Choroid plexus epithelial cell (primary cell): ENCODE measurements at places on chromosomes 6 and 20.

DNA sequence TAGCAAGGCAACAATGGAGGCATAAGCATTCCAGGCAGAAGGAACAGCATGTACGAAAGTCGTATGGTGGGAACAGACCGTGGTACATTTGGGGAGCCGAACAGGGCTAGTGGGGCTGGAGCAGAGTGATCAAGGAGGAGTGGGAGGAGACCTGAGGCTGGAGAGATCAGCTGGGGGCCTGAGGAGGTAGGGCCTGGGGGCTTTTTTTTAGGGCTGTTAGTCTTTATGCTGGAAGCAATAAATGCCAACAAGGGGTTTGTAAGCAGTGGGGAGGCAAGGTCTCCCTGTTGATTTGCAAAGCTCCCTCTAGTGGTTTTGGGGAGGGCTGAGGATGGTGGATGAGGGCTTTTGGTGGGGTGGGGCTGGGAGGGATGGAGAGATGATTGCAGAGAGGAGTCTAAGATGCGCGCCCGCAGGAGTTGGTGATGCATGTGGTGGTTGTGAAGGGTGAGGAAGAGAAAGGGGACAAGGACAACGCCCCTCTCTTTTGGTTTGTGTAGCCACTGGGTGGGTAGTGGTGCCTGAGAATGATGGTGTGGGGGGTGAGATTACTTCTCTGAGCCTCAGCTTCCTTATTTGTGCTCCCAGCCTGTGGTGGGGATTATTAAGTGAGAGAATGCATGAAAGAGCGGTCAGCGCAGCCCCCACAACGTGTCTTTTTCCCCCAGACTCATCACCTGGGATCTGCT is 74.1 kb upstream of the TOX2 start:
- DNase-seq = peak; percentile 41

- no peak for DNase-seq
Measured at GRCh38 chr6:114142258-114142657, 171.3 kb upstream of the HDAC2 start.

DNA sequence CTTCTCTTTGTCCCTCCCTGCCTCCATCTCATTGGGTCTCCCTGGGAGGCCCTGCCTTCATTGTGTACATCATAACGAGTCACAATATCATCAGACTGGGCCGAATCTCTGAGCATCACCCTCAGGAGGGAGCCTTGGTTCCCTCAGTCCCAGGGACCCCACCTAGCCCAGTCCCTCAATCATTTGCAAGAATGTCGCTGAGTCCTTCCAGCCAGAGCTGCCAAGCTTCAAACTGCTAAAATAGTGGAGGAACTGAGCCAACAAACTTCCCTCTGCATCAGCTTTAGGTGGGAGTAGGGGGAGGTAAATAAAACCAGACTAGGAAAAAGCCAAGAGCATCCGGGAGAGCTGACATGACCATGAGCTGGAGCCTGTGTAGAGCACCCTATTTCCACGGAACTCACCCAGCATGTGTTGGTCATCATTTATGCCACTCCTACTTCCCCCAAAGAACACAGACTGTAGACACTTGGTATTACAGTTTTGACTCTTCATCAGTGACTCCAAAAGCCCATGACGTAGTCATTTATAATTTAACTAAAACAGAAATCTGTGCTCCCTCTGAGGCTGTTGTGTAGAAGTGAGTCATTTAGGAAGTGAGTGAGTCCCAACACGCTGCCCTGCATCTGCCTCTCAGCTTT is 28.8 kb upstream of the IL17A start:
- DNase-seq = no peak

- DNase-seq = no peak
Measured at GRCh38 chr6:154499855-154500589, 10.5 kb downstream of the CNKSR3 start.

- no peak for DNase-seq
Measured at GRCh38 chr6:143141442-143141841, 80.8 kb downstream of the AIG1 start.

- DNase-seq = peak; percentile 82
Measured at GRCh38 chr6:37021356-37022129, 16.1 kb downstream of the FGD2 start.

DNA sequence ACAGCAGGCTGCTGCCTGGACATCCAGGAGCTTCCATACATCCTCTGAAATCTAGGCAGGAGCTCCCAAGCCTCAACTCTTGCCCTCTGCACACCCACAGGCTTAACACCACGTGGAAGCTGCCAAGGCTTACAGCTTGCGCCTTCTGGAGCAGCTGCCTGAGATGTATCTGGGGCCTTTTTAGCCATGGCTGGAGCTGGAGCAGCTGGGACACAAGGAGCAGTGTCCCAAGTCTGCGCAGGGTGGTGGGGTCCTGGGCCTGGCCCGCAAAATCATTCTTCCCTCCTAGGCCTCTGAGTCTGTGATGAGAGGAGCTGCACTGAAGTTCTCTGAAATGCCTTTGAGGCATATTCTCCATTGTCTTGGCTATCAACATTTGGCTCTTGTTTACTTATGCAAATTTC is 255.0 kb downstream of the DLL1 start:
- DNase-seq = no peak

GRCh38 chr6:131952886-131953509 is 1.8 kb upstream of the CCN2 start:
- DNase-seq = no peak

GRCh38 chr20:19045371-19045770 is 167.1 kb upstream of the SLC24A3 start:
- DNase-seq = no peak

GRCh38 chr20:53565254-53565653 is 28.4 kb downstream of the ZNF217 start:
- no peak for DNase-seq

GRCh38 chr6:116136933-116137340 is 11.0 kb upstream of the COL10A1 start:
- DNase-seq = peak; percentile 14

DNA sequence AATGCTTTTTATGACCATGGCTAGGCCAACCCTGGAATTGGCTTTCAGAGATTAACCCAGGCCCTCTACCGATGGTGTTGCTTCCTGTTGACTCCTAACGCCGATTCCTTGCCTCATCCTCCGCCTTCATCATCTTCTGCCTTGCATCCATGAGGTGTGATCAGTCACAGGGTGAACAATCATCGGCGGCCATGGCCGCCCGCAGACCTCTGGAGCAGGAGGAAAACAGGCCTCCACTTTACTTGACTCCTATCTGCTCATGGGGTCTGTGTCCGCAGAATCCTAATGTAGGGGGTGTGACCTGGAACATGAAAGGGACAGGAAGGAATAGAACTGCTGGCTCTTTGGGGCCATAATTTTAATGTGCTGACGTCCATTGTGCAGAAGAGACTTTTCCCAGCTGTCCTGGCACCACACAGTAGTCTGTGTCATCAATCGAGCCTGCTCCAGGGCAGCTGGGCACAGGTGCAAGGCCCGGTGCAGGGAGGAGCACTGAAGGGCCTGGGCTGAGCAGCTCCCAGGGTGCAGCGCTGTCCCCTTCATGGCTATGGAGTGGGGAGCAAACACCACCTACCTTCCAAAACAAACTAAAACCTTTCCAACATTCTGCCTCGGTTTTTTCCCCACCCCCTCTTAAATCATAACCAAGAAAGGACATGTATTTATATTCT is 8.0 kb downstream of the SLC22A3 start:
- DNase-seq = no peak

DNA sequence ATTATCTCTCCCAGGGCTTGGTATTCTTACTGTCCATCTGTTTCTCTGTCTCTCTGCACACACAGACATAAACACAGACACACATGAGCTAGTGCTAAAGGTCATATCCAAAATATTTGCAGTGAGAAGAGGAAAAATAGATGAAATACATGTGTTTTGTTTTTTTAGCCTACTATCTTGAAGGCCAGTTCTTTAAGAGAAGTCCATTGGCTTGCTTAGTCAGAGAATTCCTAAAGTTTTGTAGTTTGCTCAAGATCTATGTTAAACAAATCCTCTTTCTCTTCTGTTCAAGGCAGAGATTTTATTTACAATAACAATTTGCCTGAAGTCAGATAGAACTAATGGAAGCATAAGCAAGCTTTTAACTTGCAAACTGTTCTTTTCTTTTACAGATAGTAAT is 120.0 kb upstream of the AKIRIN2 start:
- peak; percentile 61 for DNase-seq

- no peak for DNase-seq
Measured at GRCh38 chr20:14685183-14685582, 347.8 kb upstream of the FLRT3 start.

DNA sequence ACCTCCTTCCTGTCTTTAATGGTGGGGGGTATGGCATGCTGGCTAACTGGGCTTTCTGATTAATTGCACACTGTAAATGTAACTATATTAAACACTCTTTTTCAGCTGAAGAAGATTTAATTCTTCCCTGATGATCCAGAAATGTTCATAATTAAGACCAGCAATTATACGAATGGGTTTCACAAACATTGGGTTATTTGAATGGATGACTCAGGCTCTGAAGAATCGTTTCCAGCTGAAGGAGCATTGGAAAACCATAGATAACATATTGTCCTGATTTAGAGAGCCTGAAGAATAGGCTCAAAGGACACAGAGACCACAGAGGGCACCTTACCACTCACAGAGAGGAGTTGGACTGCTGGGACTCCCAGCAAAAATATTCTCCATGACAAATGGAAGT is 130.7 kb upstream of the SSTR4 start:
- DNase-seq = no peak

DNA sequence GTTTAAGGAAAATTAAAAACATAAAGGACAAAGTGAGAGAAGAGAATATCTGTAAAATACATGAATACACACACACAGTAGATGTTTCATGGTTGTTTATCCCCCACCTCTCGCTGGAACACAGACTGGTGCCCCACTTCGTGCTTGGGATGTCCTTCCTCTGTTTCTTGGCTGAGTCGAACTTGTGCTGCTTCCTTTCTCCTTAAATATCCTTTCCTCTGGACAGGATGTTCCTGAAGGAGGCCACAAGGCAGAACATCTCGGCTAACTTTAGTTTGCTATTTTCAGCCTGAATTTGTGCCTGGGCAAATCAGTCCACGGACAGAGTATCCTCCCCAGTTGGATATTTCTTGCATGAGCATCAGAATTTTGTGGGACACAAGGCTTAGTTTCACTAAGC is 54.7 kb upstream of the ZMYND8 start:
- no peak for DNase-seq

GRCh38 chr6:26195924-26196845 is 109.0 kb downstream of the HFE start:
- DNase-seq = peak; percentile 26

- no peak for DNase-seq
Measured at GRCh38 chr6:152351742-152352141, 285.4 kb downstream of the SYNE1 start.

DNA sequence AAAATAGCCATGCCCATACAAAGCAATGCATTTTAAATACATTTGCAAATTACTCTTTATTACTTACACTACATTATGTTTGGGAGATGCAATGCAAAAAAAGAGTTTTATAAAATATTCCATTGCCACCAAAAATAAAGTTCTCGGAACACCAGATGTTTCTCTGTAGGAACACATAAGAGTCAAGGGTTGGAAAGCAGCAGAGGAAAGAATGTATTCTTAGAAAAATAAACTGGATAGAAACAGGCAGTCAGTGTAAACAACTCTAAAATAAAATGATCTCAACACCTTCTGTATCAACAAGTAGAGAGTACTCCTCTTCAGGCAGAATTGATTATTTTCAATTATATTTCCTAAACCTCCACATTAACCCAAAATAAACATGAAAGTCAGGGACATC is 28.1 kb downstream of the KIF13A start:
- DNase-seq = peak; percentile 52

DNA sequence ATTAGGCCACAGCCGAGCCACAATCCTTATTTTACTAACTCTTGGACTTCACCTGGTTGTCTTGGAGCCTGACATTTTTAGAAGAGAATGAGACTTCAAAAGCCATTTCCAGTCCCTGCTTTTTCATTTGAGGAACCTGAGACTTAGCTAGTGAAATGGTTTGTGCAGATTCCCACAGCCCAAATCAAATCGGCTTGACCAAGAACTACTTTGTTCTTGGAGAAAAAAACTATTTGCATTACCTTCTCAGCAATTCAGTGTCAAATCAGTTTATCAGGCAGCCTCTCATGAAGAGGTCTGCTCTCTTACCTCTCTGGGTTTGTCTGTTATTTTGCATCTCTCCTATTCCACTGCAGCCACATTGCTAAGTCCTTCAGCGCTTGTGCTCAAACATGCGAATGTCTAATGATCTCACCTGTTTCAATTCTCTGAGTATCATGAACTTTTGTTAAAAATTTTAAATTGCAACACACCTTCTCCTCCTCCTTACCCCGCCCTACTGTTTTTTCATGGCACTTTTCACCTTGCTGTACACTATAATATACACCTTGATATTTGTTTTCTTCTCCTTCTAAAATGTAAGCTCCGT is 573 bp upstream of the IFNGR1 start:
- no peak for DNase-seq

GRCh38 chr6:43203718-43204095 is 21.7 kb downstream of the CUL9 start:
- no peak for DNase-seq

GRCh38 chr6:108625581-108625980 is 64.9 kb downstream of the FOXO3 start:
- DNase-seq = no peak

- DNase-seq = peak; percentile 80
Measured at GRCh38 chr6:168132531-168133167, 53.6 kb upstream of the FRMD1 start.

DNA sequence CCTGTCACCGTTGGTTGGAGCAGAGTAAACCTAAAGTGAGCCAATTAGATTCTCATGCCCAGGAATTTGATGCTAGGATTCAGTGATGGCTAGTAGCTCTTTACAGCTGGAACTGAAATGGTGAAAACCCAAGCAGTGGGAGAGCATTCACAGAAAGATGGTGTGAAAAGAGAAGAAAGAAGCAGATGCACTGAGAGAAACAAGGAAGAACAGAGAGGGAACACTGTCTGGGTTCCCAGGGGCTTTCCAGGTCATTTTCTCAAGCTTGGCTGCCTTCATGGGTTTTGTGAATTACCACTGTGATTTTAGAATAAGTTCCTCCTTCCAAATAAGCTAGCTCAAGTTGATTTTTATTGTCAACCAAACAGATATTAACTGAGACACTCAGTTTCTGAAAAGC is 104.1 kb upstream of the AKIRIN2 start:
- no peak for DNase-seq

DNA sequence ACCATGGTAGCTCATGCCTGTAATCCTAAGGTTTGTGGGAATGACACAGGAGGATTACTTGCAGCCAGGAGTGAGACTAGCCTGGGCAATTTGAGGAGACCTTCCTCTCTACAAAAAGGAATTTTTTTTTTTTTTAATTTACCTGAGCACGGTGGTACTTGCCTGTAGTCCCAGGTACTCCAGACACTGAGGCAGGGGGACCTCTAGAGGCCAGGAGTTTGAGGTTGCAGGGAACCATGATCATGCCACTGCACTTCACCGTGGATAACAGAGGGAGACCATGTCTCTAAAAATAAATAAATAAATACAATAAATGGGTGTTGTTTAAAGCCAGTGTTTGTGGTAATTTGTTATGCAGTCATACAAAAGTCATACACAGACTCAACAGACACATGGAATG is 2.4 kb upstream of the HLA-F start:
- no peak for DNase-seq

GRCh38 chr20:24634855-24635254 is 165.4 kb downstream of the SYNDIG1 start:
- peak; percentile 90 for DNase-seq
